ENCODE measurements at places on chromosomes 16 and 17.

GRCh38 chr17:66493283-66494019 lies 191.0 kb downstream of the PRKCA start:
- DNase-seq, result no peak

DNA sequence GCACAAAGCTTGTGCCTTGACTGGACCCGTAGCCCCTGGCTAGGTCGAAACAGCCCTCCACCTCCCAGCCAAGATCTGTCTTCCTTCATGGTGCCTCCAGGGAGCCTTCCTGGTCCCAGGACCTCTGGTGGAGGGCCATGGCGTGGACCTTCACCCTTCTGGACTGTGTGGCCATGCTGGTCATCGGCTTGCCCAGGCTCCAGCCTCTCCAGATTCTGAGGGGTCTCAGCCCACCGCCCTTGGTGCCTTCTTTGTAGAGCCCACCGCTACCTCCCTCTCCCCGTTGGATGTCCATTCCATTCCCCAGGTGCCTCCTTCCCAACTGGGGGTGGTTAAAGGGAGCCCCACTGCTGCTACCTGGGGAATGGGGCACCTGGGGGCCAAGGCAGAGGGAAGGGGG lies 3.5 kb downstream of the CTRL start:
- DNase-seq, result no peak

DNA sequence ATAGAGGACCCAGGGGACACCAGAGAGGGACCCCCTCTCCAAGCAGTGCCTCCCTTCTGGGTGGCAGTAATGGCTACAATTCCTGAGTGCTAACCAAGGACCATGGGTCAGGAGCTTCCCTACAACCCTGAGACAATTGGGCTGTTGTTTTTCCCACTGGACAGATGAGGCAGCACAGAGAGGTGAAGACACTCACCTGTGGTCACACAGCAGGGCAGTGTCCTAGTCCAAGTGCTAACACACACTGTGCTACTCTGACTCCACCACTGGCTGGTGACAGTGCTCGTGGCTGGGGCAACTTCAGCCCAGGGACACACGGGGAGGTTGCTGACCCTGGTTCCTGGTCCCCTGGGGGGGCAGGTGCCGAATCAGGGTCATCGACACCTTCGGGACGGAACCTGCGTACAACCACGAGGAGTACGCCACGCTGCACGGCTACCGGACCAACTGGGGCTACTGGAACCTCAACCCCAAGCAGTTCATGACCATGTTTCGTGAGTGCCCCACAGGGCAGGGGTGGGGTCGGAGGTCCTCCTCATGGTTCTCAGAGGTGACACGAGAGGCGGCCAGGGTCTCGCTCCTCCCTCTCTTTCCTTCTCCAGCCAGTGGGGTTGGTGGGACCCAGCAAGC lies 58.1 kb downstream of the MGAT5B start:
- DNase-seq, result no peak

- DNase-seq, result no peak
Measured at GRCh38 chr16:75002474-75002873, 3.6 kb downstream of the ZNRF1 start.

DNA sequence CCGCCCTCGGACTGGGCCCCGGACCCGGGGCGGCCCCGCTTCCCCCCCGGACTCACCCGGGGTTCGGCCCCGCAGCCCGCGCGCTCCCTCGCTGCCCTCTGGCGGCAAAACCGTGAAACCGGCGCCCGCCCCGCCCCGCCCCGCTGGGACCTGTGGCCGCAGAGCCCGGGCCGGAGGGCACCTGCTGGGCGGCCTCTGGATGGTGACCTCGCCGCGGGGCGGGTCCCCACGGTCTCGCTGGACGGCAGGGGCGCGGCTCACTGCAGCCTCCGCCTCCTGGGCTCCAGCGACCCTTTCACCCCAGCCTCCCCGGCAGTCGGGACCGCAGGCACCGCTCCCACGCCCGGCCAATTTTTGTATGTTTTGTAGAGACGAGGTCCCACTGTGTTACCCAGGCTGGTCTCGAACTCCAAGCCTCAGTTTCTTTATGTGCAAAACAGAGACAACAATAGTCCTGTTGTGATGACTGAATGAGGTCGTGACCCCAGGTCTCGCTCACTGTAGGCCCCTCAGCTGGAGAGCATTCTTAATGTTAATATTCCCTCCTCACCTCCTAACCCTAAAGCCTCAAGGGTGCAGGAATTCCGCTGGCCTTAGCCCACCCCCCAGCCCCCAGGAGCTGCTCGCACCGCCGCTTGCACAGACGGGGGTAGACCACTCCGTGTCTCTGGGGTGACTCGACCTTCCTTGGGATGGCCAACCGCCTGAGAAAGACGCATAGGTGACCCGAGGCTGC lies 33.7 kb upstream of the RPH3AL start:
- DNase-seq, result no peak

- no peak for DNase-seq
Measured at GRCh38 chr17:19449656-19450055, 38.6 kb downstream of the RNF112 start.

DNA sequence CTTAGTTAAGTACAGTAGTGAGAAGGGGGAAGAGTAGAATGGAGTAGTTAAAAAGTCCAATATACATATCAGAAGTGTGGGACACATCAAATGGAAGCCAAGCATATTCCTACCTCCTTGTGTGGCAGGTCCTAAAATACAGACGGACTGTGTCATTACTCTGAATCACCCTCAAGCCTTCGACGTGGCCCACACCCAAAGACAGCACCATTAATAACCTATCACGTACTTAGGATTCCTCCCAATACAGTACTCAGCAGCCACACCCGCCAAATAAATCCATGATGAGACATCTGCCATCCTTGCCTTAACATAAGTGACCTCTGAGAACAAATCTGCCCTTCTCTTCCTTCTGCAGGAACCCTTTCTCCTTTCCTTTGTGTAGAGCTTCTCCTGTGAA lies 38.9 kb downstream of the UBE2G1 start:
- DNase-seq, result no peak

- no peak for DNase-seq
Measured at GRCh38 chr17:29659155-29659554, 36.4 kb upstream of the CORO6 start.

- no peak for DNase-seq
Measured at GRCh38 chr17:7313088-7313889, 1.9 kb downstream of the GPS2 start.

- no peak for DNase-seq
Measured at GRCh38 chr16:1082266-1082951, 9.9 kb downstream of the SSTR5 start.

DNA sequence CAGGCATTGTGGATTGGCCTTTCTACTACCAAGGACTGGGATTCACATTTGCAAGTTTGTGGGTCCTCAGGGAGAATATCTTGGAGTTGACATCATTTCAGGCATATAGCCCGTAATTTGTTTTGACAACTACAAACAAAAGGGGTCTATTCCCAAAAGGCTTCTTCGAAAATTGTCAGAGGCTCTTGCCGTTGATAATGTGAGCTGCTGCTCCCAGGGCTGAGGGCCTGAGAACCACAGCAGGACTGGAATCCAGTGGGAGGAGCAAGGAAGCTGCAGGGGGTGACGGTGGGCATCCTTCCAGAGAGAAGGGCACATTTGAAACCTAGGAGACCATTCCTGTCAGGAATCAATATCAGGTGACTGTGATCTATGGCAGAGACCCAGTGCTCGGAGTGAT lies 761.6 kb upstream of the RBFOX1 start:
- DNase-seq, result no peak

- DNase-seq, result no peak
Measured at GRCh38 chr17:28944862-28945741, 6.2 kb downstream of the PHF12 start.

GRCh38 chr17:61799812-61800484 lies 63.4 kb downstream of the BRIP1 start:
- DNase-seq, result no peak
